ENCODE measurements at places on chromosomes 1 and 21.

DNA sequence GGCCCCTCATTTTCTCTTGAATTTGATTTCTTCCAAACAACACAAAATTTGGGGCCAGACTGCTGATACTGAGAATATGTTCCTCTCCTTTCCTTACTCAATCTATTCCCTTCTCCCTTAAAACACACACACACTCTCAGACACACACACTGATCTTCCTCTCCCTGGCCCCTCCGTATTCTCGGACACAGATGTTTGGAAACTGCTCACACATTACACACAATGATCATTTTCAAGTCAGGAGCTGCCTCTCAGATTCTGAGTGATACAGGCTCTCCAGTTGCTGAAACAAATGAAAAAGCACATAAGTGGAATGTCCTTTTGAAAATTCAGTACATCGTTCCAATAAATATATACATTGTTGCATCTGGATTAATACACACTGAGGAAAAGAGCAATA lies 161.3 kb downstream of the CLEC20A start:
- DNase-seq: no peak

DNA sequence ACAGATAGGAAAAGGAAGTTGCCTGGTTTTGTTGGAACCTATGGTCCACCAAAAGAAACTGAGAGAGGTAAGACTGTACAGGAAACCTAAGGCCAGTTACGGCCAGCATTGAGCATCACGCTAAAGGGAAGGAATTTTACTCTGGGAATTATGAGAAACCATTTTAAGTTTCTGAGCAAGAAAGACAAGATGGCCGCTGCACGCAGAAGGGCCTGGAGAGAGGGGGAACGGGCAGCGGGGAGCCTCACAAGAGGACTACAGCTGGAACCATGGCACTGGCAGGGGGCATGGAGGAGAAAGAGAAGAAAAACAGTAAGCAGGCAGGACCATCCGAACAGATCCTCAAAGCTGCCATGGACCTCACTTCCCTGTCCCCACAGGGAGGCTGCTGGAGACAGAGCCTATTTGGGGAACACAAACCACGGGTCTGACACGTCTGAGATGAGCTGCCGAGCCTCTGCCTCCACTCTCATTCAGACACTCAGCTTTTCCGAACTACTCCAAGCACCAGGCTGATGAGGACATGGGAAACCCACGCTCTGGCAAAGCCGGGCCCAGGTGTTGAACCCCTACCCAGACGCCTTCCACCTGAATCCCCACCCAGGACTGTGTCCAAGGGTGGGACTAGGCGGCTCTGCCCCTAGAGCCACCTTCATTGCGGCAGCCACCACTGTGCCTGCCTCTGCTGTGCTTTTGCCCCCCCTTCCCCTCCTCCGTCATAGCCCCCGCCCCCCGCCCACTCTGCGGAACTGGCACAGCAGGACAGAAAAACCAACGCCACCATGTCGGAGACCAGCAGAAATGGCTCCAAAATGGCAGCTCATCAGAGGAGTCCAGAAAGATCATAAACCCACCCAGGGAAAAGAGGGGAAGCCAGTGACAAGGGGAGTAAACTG lies 69.0 kb downstream of the CD46 start:
- DNase-seq: no peak

- no peak for DNase-seq
Observed at GRCh38 chr1:205041998-205042910, 758 bp upstream of the CNTN2 start.

DNA sequence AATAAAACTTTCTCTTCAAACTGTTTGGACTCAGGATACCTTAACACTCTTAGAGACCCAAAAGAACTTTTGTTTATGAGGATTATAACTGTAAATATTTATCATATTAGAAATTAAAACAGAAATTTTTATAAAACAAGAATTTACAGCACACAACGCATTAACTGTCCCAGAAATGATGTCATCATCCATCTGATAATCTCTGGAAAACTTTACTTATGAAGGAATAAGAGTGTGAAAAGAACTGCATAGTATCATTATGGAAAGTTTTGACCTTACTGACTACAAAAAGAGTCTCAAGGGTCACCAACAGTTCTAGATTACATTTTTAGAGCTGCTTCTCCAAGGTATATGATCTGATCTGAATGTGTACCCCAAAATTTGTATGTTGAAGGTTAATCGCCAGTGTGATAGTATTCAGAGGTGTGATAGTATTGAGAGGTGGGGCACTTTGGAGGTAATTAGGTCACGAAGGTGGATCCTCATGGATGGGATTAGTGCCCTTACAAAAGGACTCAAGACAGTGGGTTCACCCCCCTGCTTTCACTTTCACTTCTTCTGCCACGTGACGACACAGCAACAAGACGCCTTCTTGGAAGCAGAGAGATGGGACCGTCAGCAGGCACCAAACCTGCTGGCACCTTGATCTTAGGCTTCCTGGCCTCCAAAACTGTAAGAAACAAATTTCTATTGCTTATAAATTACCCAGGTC lies 95.7 kb upstream of the NR5A2 start:
- DNase-seq: no peak

DNA sequence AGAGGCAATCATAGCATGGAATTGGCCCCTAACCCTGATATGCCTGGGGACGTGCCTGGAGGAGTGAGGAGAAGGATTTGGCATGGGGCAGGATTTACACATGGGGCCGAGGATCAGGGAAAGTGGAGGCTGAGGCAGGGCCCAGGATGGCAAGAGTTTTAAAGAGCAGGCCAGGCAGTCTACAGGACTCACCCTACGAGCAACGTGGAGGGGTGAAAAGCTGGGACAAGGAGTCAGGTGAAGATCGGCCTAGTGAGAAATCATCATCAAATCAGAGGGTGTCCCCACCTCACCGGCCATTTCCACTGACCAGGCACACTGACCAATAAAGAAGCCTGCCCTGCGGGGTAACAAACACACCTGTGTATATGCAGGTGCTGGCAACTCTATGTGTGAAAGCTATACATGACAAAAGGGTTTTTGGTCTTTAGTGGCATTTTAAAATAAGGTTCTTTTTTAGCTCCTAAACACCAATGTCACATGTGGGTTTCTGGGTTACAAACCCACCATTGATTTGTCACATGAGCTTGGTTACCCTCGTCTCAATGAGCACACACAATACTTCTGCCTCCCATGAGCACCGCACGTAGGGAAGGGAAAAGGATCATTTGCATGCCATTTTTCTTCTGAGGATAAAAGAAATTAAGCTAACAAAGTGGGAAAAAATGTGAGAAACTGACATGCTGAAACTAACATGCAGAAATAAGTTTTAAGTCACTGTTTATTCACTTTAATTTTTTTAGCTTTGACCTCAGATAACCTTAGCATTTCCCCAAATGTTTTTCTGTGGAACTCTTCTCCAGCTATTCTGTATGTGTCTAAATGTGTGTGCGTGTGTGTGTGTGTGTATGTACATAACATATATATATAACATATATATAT lies 168.1 kb upstream of the EDN2 start:
- DNase-seq: no peak

GRCh38 chr1:18965206-18966173 lies 9.0 kb upstream of the IFFO2 start:
- DNase-seq: no peak

DNA sequence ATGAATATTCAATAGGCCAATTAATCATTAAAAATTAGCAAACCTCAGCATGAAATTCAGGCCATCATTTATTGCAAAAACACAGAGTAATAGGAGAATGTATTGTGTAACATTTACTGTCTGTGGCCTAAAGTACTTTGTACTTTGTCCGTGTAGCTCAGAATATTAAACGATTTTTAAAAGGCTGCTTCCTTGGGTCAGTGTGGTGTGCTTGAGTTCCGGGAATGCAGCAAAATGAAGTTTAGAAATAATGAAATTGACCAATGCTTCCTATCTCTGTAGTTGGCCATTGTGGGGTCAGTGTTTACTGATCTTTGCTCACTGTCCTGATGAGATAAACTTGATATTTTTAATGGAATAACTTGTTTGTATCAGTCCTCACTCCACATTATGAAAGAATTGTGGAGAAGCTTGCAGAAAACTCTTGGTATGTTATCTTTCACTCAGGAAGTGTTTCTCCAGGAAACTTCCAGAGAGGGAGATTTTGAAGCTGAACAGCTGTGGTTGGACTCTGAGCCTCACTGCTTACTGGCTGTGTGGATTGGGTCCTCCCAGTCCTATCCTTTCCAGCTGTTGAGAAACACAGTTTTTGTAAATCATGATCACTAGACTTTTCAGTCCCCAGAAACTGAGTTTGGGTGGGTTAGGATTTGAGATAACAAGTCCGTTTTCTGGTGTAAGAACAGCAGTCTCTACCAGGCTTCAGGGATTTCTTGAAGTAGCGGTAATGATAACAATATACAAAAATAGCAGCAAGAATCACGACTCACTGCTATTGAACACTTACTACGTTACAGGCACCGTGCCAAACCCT lies 19.2 kb upstream of the MTARC1 start:
- DNase-seq: no peak

DNA sequence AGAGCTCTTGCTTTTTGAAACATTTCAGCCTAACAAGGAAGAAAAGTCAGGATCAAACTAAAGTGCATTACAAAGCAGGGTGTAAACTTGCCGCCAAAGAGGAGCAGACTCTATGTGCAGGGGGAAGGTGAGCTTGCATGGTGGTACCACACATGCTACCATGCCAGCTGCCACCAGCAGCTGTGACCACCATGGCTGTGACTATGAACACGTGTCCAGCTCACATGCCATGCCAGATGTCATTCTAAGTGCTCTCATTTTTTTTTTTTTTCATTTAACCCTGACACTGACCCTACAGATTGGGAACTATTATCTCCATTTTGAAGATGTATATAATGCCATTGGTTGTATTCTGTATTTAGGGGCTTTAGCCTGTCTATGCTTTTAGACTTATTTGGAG lies 79.0 kb downstream of the PCP4 start:
- no peak for DNase-seq

DNA sequence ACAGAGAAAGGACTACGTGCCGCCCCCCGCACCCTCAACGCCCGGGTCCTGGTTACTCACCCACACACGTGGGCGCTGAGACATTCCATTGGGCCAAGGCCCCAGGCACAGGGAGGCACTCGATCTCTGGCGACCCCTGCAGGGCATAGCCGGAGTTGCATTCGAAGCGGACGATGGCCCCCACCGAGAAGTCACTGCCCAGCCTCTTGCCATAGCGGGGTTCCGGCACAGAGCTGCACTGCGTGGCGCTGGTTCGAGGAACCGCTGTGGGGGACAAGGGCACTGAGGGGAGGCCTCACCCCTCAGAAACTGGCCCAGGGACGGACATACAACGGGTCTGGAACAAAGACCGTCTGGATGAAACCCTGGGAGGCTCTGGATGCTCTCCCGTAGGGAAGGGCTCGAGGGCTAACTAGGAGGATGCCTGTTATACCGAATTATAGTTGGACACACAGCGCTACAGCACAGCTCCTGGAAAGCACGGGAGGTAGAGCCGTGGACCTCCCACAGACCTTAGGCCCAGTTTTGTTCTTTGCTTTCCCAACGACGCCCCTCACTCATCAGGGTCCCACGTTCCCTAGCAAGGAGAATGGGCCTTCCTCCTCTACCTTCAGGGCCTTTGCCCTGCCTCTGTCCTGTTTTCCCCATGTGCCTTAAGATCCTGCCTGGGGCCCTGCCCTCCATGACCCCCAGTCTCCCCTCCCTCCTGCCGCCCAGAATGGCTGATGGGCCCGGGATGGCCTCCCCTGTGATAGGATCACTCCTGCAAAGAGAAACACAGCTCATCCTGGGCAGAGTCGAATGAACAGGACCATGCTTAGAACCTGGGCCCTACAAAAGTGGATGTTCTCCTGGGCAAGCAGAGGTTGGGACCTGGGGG lies 152.8 kb downstream of the ZSCAN20 start:
- no peak for DNase-seq

GRCh38 chr21:25385911-25386474 lies 221.3 kb downstream of the MRPL39 start:
- DNase-seq: no peak

DNA sequence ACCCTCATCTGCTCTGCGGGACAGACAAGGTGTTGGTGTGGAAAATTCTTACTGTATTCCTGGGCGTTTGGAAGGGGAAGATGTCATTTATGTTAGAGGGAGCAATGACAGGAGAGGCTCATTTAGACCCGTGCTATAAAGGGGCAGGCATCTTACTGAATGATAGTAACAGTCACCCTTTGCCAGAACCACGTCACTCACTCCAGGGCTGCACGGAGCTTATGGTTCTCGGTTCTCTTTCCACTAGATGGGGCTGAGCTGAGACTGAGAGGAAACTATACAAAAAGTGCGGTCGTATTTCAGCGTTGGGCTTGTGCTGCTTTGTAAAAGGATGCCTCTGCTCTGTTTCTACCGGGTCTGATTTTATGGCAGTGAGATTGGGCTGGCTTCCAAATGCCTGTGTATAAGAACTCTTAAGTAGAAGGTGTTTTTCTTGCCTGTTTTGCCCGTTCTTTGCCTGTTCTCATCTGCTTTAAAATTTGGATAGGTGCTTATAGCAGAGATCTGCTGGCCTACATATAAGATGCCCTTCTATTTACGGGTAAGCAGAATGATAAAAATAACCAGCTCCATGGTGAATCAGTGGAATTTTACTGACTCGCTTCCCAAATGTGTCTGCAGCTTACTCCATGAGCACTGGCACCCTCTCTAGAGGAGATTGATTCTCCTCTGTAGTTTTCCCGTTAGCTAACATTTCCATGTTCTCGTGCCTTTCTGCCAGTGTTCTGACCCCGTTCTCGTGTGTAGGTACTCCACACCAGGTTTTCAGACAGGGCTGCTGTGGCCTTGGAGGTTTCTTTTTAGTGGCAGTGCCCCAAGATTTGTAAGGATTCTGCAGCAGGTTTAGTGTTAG lies 55.9 kb downstream of the MRPS6 start:
- DNase-seq: peak; percentile 26

- DNase-seq: no peak
Observed at GRCh38 chr1:118104951-118105350, 80.1 kb downstream of the SPAG17 start.

DNA sequence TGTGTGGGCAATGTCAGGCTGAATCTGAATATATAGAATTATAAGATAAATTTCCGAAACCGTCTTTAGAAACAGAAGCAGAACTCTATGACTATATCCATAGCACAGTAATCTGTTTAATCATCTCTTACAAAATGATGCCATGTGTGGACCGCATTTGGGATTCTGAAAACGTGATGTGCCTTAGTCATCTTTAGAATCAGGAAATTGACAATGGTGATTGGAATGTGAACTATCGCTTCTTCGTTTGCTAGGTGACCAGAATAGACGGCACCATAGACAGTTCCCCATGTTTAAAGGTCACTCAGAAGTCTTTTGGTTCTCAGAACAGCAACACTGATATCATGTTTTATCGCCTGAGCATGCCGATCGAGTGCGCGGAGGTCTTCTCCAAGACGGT lies 300.3 kb downstream of the ZP4 start:
- DNase-seq: no peak

- no peak for DNase-seq
Observed at GRCh38 chr1:87300628-87301027, 28.1 kb upstream of the LMO4 start.

DNA sequence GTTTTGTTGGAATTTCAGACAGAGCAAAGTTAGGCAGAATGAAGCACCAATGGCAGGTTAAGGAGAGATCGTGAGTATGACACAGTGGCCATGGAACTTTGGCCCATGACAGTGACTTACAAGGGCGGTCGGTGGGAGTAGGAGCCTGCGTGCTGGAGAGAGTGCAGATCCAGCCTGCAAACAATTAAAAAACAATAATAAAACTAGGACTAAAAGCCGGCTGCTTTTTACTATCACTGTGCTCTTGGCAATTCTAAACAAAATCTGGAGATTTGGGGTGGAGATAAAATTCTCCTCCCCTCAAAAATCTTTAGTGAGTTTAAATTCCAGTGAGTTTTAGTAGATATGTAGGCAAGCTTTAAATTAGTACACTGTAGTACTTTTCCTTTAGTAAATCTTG lies 96.9 kb downstream of the DHRS3 start:
- no peak for DNase-seq
